Psoas muscle (tissue), 8 donors: ENCODE measurements at places on chromosomes 2 and 18. TPM values are rescaled to one million over a fixed set of nuclear protein-coding genes. Genes with fewer than 3 reads are reported as not detected.

MDH1B gene
- 0.27 TPM for total RNA-seq

M1AP gene
- not detected for total RNA-seq

GNAL gene
- total RNA-seq: 5.5 TPM

RGPD3 gene
- 0.13 TPM for total RNA-seq

RUFY4 gene
- not detected for total RNA-seq

DNA sequence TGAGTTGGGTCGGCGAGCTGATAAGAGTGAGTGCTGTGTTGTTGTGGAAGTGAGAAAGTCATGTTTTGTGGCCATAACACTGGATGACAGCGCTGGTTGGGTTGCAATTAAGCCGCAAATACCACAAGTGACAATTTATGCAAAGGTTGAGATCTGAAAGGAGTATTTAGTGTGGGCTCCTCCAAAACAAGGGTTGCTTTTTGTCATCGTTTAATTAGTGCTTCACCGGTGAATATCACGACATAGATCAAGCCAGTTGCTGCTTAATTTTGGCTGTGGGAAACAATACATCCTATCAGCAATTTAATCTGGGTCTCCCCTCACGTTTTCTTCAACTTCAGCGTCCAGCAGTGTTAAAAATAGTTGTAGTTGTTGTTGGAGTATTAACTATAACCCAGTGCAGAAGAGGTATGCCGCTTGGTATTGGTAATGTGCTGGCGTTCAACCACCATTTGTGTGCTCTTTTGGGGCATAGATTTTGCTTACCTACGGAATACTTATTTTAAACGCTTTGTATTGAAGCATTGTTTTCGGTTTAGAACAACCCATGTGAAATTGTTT, 662 bp downstream of the ACVR2A start:
- DNase-seq: no peak

DNA sequence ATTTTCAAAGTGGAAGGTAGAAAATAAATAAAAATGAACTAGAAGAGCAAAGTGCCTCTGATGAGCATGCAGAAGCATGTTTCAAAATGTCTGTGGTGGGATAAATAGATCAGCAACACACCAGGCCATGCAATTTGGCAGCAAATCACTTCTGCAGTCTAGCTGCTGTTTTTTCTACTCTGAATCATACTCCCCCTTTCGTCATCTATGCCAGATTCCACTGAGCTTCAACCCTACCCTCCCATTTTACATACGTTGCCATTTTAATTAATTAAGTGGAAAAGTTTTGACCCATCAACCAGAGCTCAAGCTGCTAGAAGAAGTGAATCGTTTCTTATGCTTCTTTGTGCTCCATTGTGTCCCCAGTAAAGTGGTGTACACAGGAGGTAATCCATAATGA, 79.3 kb downstream of the NRXN1 start:
- DNase-seq: no peak

GRCh38 chr2:95109260-95109659, 12.3 kb downstream of the MRPS5 start:
- no peak for DNase-seq

DNA sequence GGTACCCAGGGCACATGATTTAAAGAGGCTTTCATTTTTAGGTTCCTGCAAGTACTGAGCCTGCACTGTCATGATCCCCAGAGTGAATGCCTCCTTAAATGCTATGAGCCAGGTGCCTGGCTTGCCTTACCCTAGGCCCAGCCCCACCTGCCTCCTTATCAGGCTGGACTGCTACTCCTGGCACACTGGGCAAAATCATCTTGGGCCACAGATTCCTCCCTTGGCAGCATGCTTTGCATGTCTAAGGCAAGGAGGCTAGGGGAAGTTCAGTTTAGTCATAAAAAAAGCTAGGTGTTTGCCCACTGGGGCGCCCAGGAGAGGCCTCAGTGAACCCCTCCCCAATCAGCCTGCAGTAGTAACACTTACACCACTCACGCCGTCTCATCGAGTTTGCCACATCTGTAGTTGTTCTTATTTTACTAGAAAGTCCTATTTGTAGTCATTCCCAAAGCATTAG, 45.1 kb downstream of the LBH start:
- no peak for DNase-seq

GRCh38 chr2:23293731-23294130, 91.2 kb upstream of the KLHL29 start:
- no peak for DNase-seq

DNA sequence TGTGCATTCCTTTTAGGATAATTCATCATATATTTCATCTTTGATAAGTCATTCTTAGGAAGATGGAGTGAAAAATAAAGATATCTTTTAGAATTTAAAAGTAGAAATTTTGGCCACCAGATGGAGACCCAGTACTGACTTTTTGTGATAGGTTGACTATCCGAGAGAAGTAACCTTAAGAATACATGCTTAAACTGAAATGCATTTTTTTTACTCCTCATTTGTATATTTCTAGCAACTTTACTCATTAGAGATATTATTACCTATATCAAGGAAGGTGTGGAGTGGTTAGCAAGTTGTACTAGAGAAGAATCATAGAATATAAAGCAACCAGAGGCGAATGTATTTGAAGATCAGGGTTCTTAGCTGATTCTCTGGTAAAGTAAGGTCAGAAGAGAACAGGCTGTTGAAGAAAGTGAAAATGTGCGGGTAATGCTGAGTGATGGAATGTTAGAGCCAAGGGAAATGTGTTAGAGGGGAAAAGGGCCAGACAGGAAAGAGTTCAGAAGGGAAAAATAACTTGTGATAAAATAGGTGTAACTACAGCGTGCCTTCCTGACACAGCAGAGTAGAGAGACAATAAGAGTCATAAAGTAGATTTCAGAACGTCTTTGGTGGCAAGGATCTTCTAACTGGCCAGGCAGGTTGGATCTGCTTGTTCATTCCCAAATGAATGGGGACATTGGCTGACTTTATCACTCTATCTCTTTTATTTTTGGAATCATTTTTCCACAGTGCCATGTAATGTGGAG, 52.3 kb downstream of the TDRD15 start:
- DNase-seq: no peak

DNA sequence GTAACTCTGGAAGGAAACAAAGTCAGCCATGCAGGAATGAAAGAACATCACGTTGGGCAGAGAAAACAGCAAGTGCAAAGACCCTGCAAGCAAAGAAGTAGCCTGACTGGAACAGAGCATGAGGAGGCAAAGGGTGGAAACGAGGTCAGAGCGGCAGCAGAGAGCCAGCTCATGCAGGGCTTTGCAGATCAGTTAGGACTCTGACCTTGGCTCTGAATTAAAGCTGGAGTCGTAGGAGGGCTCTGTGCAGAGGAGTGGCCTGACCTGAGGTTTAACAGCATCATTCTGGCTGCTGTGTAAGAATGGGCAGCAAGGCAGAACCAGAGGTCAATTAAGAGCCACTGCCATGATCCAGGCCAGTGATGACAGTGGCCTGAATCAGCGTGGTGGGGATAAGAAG, 220.7 kb downstream of the PRKCE start:
- DNase-seq: no peak
